ENCODE measurements at places on chromosomes 7 and 10.

- DNase-seq: no peak
Measured at GRCh38 chr7:46972205-46972604, 609.7 kb downstream of the TNS3 start.

DNA sequence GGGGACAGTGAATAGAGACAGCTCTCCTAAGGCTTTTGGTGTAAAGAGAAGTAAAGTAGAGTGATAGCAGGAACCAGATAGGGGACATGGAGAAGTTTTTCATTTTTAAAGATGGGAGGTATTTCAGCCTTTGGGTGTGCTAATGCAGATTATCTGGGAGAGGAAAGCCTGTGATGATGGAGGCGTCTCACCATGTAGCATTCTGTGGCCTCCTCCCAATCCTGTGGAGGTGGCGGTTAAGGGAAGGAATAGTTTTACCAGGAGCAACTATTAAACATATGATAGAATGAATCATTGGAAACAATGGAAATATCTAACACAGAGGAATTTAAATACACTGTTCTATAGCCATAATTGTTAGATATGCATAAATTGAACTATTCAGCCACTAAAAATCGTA lies 101.3 kb downstream of the CNNM2 start:
- DNase-seq: no peak

DNA sequence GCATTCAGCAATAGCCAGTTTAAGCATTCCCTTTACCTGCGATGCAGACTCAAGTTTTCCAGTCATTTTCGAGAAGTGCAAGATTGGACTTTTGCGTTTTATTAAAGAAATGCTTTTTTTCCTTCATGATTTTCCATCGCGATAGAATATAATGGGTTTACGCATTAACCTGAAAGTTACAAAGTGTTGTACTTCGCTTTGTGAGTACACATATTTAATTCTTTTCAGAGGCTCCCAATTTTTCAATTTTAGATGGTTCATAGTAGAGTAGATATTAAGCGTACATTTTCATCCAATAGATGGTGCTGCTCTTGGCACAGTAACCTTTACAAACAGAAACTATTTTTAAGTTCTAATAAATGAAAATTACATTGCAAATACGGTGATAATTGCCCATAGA lies 1.3 kb downstream of the PTPRZ1 start:
- no peak for DNase-seq

DNA sequence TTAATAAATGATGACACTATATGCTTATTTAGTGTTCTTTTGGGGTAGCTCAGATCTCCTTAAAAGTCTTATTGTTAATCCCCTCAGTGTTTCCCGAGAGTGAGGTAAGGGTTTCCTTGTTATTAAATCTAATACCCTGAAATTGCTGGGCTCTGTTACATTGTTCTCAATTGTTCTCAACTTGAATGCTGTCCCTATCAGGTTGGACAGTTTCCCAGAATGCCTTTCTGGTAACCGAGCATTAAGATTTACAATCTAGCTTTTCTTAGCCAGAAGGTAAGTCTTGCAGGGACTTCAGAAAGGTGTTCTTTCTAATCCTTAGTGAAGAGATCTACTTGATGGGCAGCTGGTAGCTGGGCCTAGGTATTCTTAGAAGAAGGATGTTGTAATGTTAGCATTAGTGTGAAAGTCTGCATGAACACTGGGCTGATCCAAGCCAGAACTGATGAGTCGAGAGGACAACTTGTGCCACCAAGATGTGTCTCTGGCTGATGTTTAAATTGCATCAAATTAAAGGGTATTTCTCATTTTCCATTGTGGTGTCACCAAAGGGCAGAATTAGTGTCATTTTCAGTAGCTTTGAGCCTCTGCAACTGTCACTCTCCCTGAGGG lies 89.9 kb downstream of the SND1 start:
- no peak for DNase-seq

GRCh38 chr7:26099236-26099635 lies 52.8 kb upstream of the NFE2L3 start:
- no peak for DNase-seq

- DNase-seq: no peak
Measured at GRCh38 chr10:84563868-84564267, 235.5 kb downstream of the CCSER2 start.

DNA sequence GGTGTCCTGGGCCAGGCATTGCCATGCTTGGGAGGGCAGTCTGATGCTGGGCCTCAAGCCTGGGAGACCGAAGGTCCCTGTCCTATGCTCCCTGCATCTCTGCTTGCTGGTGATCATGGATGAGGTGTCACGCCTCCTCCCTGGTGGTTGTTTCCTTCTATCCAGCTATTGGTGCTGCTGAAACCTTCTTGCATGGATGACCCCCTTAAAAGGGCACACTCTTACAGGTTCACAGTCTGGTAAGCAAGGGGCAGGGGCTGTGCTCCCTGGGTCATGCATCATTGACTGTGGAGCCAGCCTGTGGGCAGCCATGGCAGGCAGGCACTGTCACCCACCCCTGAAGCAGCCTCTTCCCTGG lies 36.8 kb upstream of the SLC29A3 start:
- no peak for DNase-seq

DNA sequence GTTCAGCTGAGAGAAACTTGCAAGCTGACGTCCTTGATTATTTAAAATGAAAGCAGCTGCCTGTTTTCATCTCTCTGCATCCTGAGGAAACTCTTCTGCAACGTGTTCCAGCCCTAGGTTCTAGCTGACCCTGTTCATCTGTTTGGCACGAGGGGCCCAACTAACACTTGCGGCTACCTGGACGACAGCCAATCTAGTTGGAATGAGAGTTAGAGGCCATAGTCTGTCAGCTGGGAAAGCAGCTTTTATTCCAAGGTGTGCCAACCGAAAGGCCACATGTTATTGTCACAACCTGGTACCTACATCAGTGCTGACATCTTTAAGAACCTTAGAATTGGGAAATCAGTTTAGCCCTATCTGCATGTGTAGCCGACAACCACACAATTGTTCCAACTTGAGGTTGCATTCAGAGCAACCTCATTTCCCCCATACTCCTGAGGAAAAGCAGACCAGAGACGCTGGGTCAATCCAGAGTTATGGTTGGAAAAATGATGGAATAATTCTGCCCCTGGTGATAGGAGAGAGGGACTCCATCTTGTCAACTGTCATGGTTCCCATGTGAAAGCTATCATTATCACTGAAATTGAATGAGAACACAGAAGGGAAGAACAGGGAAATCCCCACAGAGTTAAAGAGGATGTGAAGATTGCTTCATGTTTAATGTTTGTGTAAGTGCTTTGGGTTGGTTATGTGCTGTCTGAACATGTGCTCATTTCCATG lies 121.6 kb downstream of the EGFR start:
- no peak for DNase-seq

- no peak for DNase-seq
Measured at GRCh38 chr10:29304264-29304994, 15.6 kb downstream of the LYZL1 start.

Data from caudate nucleus (tissue), 63 donors.